ENCODE measurements at places on chromosomes 1 and 21. TPM values are rescaled to one million over a fixed set of nuclear protein-coding genes. Genes with fewer than 3 reads are reported as not detected.
A peak's percentile ranks its signal among the peaks of the same experiment; 100 is the strongest.

Gene DMBX1
- total RNA-seq: not detected

Gene C1orf141
- total RNA-seq: not detected

DNA sequence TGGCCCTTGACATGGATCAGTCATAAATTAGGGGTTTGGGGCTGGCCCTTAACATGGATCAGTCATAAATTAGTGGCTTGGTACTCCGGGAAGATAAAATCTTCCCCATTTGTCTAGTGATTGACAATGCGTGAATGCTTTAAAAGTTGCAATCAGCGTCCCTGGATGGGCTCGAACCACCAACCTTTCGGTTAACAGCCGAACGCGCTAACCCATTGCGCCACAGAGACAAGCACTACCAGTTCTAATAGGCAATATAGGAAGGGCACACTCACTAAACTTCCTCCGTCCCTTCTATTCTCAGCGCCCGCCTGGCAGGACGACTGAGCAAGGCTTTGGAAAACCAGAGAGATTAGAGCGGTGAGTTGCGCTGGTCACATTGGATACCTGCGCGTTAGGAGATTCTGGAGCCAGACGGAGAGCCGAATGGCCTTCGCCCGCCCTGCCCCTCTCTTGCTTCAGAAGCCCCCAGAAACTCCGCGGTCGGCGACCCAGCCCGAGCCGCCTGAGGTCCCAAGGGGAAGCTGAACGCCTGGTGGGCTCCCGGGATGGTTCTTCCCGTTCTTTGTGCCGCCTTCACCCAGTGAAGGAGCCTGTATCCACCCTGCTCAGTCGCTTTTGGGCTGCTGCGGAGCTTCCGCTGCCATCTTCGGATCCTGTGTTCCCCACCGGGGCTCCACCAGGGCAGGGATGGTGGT, 235.9 kb downstream of the FAM72C start:
- DNase-seq: no peak
- peak overlapping the region; percentile 57 for H3K27ac ChIP-seq
- H3K4me1 ChIP-seq: no peaks in the 10 kb centered on the region

DNA sequence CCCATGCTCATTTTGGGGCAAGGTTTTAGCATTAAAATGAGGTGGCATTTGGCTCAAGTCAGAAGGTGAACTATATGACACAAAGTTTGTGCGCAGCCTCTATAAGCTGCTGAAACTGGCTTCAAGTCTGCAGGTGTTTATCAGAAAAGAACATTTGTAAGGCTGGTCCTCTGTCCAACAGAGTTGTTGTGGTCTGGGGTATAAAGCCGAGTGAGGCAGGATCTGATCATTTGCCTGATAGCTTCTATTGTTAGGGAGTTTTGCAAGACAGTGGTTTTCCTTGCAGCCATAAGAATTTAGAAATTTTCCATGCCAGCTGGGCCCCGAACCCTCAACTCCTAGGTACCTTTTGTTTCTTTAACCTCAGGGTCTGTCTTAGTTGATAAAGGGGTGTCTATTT, 130.8 kb downstream of the PGBD5 start:
- no peaks in the 10 kb centered on the region for H3K4me1 ChIP-seq
- no peaks in the 10 kb centered on the region for H3K36me3 ChIP-seq
- H3K4me3 ChIP-seq: no peak overlapping the region
- H3K27ac ChIP-seq: no peak overlapping the region
- no peak for DNase-seq
- no peaks in the 10 kb centered on the region for H3K27me3 ChIP-seq

GRCh38 chr1:212633161-212633560, 24.6 kb downstream of the ATF3 start:
- H3K27me3 ChIP-seq: no peaks in the 10 kb centered on the region
- H3K27ac ChIP-seq: no peak overlapping the region

DNA sequence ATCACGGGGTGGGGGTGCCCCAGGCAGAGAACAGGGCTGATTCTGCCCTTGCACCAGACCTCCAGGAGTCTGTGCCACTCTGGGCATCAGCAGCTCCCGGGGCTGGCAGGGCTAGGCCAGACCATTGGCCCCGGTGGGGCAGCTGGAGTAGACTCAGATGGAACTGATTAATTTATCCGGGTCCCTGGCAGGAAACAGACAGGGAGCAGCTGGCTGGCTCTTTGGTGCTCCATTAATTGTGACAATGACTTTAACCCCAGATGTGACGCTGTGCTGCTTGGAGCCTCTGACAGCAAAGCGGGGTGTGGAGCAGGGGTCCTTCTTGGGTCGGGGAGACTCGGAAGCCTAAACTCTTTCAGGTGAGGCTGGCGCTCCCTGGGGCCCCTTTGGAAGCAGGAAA, 9.5 kb downstream of the EPHA8 start:
- no peak for DNase-seq
- no peaks in the 10 kb centered on the region for H3K36me3 ChIP-seq
- no peak overlapping the region for H3K4me3 ChIP-seq
- no peaks in the 10 kb centered on the region for H3K27me3 ChIP-seq

- no peaks in the 10 kb centered on the region for H3K4me1 ChIP-seq
- H3K27me3 ChIP-seq: no peaks in the 10 kb centered on the region
- H3K36me3 ChIP-seq: no peaks in the 10 kb centered on the region
- DNase-seq: no peak
- H3K27ac ChIP-seq: no peak overlapping the region
These were observed 33.0 kb upstream of the SIPA1L2 start for GRCh38 chr1:232662910-232663309.

GRCh38 chr1:32695098-32695904, 7.3 kb downstream of the SYNC start:
- H3K4me1 ChIP-seq: no peaks in the 10 kb centered on the region
- peak; percentile 69 for DNase-seq
- H3K27me3 ChIP-seq: no peaks in the 10 kb centered on the region
- H3K4me3 ChIP-seq: no peak overlapping the region
- no peaks in the 10 kb centered on the region for H3K36me3 ChIP-seq

Data from breast epithelium (tissue), 4 donors.